Nasal cavity respiratory epithelium epithelial cell of viscerocranial mucosa (primary cell): ENCODE measurements at places on chromosomes 11 and 22. TPM values are rescaled to one million over a fixed set of nuclear protein-coding genes. Genes with fewer than 3 reads are reported as not detected.

Gene ZNF215
- 5.8 and 8.2 TPM in 2 replicates for total RNA-seq

Gene OR52I2
- total RNA-seq: not detected in 2 replicates

Gene CNTF
- total RNA-seq: 1.4 and 2.4 TPM in 2 replicates

Gene MS4A6E
- total RNA-seq: not detected in 2 replicates

Gene MS4A1
- not detected in 2 replicates for total RNA-seq

Gene FOLR2
- total RNA-seq: not detected in 2 replicates

Gene PLEKHB1
- 0.21 TPM in 1 of 2 replicates, not detected in the other for total RNA-seq

Gene GRIK4
- total RNA-seq: not detected in 2 replicates

Gene LYVE1
- not detected in 2 replicates for total RNA-seq

Gene CRYBB2
- total RNA-seq: not detected in 2 replicates

Gene OR4D5
- total RNA-seq: not detected in 2 replicates

Gene OR5B21
- not detected in 2 replicates for total RNA-seq

Gene RTN4RL2
- under 0.01 TPM in 1 of 2 replicates, not detected in the other for total RNA-seq

Gene GVQW3
- under 0.01 and 0.57 TPM in 2 replicates for total RNA-seq

Gene MMP7
- total RNA-seq: 5.0 TPM in 1 of 2 replicates, not detected in the other

Gene ALDH3B1
- total RNA-seq: 1.0 and 3.0 TPM in 2 replicates
